ENCODE measurements at places on chromosomes 2 and 18.

DNA sequence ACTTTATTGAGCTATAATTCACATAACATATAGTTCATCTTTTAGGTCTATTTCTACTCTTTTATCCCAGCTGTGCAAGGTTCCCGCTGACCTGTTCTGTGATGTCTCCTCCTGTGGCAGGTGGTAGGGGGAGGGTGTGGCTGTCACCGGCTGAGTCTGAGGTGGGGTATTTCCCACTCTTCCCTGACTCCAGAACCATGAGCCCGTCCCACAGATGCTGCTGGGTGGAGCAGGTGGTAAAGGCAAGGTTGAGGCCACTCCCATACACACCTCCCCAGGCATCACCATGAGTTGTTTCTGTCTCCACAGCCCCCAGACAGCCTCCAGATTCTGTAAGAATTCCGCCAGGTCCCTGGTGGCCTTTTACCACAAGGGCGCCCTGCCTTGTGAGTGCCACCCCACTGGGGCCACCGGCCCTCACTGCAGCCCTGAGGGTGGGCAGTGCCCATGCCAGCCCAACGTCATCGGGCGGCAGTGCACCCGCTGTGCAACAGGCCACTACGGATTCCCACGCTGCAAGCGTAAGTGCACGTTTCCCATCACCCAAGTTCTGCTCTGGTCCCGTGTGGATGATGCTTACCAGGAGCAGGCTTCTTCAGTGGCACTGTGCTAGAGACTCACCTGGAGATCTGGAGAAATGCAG lies 156.9 kb downstream of the LAMA3 start:
- no peaks in the 10 kb centered on the region for H3K27me3 ChIP-seq
- DNase-seq, result no peak
- H3K36me3 ChIP-seq, result no peaks in the 10 kb centered on the region

GRCh38 chr2:61460163-61460562 lies 10.7 kb downstream of the USP34 start:
- no peaks in the 10 kb centered on the region for H3K27me3 ChIP-seq
- H3K4me3 ChIP-seq, result no peak overlapping the region
- H3K4me1 ChIP-seq, result no peaks in the 10 kb centered on the region
- no peak overlapping the region for H3K27ac ChIP-seq

DNA sequence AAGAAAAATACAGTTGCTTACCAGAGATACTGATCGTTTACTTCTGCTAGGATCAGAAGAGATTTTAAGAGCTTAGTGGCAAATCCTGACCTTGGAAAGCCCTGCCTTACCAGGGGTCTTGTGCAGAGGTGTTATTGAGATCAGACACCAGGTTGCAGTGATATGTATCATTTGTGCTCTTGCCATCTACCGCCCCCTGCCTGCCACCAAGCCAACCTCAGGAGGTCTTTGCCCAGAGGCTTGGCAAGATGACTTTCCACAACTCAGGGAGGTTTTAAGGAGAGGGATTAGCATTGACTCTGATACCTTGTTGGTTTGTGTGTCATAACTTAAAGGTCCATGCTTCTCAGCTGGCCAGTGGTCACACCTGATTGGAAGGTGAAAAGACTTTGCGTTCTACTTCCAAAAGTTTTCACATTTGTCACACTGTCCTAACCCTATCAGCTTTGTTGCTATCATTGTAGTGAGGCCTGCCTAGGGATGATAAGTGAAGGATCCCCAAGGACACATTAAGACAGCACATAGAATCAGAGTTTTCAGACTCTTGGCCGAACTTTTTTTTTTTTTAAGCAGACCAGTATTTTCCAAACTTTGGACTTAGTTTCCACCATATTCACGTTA lies 46.2 kb upstream of the MGAT5 start:
- no peaks in the 10 kb centered on the region for H3K27me3 ChIP-seq
- H3K4me3 ChIP-seq, result no peak overlapping the region
- no peak overlapping the region for H3K27ac ChIP-seq
- no peak for DNase-seq

GRCh38 chr2:236629961-236630872 lies 60.6 kb downstream of the ACKR3 start:
- DNase-seq, result no peak
- H3K4me3 ChIP-seq, result no peak overlapping the region
- no peak overlapping the region for H3K27ac ChIP-seq
- H3K27me3 ChIP-seq, result no peaks in the 10 kb centered on the region

- no peak overlapping the region for H3K27ac ChIP-seq
- H3K36me3 ChIP-seq, result no peaks in the 10 kb centered on the region
- H3K4me1 ChIP-seq, result peaks cover 2% of the 10 kb centered on the region
- H3K27me3 ChIP-seq, result no peaks in the 10 kb centered on the region
Observed at GRCh38 chr2:199861132-199861774, 10.3 kb upstream of the FTCDNL1 start.

DNA sequence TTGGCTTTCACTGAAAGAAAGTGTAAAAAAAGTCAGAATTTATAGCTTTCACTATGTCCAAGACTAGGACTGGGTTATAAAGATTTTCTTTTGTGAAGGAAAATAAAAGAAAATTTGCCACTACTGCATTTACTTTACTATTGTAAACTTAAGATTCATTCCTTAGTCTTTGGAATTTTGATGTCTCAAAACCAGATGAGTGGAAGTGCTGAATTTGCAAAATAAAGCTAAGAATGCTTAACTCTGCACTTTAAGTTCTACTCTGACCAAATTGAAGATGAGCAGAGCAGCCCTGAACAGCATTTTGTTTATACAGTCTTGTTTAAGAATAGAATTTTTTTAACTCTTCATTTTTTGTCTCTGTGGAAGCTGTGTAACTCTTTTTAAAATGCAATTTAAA lies 102.4 kb downstream of the ICA1L start:
- H3K36me3 ChIP-seq, result peaks cover 3% of the 10 kb centered on the region
- H3K27me3 ChIP-seq, result no peaks in the 10 kb centered on the region
- no peaks in the 10 kb centered on the region for H3K4me1 ChIP-seq
- no peak overlapping the region for H3K4me3 ChIP-seq
- H3K27ac ChIP-seq, result no peak overlapping the region
